ENCODE measurements at places on chromosomes 13 and 19.

DNA sequence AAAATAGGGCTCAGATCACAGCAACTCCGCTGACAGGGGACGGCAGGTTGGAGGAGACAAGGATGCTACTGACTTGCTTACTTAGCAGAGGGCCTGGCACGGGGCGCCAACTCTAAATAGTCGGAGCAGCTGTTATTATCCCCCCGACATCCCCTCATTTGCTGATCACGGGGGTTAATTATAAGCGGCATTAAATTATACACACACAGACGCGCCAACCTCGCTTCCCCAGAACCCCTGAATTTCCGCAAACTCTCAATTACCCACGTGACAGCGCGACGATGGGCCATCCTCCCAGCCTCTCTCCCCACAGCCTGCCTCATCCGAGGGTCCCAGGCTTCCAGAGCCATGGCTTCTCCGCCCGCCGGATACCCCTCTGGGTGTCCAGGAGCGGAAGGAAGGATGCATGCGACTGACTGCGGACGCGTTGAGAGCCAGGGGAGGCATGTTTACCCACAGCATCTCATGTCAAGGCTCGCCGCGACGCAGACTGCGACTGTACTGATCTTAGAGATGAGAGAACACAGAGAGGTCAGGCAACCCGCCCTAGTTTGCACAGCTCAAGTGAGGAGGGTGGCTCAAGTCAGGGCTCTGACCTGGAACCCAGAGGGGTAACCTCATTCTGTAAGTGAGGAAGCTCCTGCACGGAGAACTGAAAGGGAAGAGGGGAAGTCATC lies 5.7 kb downstream of the PTPRS start:
- no peak for DNase-seq

- DNase-seq = no peak
Measured at GRCh38 chr13:26497968-26498511, 59.4 kb upstream of the WASF3 start.

DNA sequence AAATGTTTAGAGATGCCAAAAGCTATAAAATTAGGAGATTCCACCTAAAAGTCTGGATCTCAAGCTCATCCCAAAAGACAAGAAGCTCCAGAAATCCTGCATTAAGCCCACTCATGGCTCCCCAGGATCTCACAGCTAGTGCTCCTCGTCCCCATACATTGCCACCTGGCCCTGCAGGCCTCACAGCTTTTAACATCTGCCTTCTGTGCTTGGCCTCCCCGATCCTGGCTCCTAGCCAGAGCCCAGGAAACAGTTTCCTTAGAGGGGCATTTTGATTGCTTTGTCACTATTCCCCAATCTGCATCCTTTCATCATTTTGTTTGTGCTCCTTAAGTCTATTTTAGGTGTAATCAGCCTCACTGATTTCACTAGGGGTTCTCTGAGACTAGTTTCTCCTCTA lies 14.5 kb upstream of the DCT start:
- DNase-seq = no peak

GRCh38 chr13:79631051-79631659 lies 150.2 kb downstream of the NDFIP2 start:
- DNase-seq = no peak

DNA sequence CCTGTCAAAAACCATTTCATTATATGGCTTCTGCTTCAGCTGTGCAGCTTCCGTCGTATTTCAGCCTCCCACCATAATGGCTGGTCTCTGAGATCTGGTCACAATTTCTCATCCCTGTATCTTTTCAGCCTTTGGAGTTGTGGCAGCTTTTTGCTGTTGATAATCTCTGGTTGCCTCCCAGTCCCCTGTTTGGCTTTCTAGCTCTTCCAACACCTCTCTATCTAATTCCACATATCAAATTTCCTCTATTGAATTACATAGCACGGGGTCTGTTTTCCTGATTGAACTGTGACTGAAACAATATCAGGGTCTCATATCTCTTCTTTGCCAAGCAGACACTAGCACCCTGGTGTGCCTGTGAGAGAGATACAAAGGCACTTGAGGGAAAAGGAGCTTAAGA lies 222.1 kb upstream of the OBI1 start:
- no peak for DNase-seq

DNA sequence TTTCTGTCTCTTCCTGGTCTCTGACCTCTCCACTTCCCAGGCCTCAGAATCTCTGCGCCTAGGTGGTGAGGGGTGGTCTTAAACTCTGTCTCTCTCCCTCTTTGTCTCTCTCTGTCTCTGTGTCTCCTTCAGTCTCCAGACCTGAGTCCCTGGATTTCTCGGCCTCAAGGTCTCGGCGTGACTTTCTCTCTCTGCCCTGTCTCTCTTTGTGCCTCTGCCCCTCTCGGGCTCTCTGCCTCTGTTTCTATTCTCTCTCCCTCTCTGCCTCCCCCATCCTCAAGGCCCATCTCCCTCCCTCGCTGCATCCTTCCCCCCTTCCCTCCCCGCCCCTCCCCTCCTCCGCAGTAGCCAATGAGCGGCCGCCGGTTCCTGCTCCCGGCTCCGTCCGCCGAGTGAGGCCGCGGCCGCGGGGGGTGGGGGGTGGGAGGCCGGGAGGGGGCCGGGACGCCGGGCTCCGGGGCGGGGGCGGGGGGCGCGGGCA lies at the start of gene CACNG7:
Gene CACNG7 (plus strand): TSS at position 344 of the 481 bp plus-strand sequence. CDS start 3,554 bp downstream, outside the sequence.
- DNase-seq = no peak

DNA sequence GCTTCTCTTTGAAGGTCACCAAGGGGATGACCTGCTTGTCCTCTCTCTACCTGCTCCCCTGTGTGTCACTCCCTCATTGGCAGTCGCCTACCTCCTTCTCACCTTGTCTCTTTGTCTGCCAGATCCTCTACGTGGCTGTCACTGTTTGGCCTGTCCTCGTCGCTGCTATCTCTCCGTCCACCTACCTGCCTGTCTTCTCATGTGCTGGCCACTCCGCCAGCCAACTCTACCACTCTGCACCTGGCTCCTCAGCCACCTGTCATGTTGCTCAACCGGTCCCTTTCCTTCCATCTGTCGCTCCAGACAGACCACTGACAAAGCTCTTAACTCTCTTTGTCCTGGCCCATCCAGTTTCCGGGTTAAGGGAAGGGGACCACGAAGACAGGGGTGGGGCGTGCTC lies at the start of gene KLK12:
Gene KLK12 (minus strand): TSS at position 299 of the 400 bp plus-strand sequence. CDS start 381 bp downstream, outside the sequence.
- DNase-seq = no peak

DNA sequence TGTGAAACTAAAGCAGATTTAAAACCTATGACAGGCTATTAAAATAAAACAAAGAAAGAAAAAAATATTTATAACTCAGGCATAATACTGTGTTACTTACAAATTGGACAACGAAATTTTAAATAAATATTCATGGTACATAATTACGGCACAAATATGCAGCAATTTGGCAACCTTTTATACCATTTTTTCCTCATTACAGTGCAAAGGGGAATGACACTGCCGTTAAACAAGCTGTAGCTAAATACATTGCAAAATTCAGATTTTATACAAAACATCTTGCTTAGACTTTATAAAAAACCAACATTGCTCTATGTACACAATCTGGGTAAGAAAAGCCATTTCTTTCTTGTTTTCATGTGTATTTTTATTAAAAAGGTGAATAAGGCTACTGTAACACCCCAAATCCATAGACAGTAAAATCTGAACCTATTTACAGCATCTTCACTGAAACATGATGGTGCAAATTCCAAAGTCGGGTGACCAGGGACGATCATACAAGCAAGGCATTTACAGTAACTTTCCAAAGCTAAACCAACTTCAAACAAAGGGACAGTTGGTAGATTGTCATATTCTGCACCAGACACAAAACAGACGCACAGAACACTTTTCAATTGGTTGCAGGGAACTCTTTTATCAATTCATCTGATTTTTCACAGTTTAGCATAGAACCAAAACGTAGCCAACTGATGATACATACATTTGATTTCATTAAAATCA lies 45.5 kb downstream of the EFNB2 start:
- no peak for DNase-seq

DNA sequence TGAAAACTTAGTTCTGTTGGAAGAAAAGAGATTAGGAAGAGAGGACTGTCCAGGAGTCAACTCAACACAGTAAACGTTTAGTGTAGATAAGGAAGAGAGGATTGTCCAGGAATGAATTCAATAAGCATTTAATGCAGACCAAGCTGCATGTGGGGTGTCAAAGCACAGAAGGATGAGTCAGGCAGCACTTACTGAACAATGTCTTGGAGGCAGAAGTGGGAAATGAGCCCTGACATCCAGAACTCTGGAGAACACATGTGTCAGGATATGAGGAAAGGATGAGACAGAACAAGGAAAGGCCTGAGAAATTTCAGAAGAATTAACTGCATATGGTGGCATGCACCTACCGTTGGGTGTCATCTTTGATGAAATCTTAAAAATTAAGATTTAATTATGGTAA lies 429.2 kb upstream of the HTR2A start:
- no peak for DNase-seq

DNA sequence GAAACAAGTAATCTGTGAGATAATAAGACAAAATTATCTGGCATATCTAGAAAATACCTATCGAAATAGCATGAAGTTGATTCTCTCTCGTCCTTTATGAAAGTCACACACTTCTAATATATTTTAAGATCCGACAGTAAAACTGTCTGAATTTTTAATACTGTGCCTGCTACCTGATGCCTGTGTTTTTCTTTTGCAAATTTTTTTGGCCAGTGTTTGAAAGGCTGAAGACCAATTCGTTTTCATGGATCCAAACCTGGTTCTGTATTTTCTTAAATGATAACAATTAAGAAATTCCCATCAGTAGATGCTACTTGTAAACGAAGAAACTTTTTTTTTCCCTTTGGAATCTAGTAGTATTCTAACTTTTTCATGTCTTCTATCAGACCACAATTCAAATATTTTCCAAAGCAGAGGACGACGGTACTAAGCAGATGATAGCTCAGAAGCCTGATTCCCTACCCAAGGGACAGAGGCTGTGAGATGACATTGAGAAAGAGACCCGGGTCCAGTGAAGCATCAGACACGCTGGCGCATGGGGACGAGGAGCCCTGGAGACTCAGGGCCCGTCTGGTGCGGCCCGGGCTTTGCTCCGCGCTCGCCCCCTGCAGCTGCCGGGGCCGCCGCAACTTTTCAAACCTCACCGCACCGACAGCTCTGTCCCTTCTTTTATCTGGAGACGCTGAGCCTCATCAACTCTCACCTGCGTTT lies 49.5 kb upstream of the PABPC3 start:
- DNase-seq = no peak

DNA sequence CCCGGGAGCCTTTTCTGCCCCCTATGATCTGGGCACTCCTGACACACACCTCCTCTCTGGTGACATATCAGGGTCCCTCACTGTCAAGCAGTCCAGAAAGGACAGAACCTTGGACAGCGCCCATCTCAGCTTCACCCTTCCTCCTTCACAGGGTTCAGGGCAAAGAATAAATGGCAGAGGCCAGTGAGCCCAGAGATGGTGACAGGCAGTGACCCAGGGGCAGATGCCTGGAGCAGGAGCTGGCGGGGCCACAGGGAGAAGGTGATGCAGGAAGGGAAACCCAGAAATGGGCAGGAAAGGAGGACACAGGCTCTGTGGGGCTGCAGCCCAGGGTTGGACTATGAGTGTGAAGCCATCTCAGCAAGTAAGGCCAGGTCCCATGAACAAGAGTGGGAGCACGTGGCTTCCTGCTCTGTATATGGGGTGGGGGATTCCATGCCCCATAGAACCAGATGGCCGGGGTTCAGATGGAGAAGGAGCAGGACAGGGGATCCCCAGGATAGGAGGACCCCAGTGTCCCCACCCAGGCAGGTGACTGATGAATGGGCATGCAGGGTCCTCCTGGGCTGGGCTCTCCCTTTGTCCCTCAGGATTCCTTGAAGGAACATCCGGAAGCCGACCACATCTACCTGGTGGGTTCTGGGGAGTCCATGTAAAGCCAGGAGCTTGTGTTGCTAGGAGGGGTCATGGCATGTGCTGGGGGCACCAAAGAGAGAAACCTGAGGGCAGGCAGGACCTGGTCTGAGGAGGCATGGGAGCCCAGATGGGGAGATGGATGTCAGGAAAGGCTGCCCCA lies 8.5 kb upstream of the CEACAM7 start:
- DNase-seq = no peak

DNA sequence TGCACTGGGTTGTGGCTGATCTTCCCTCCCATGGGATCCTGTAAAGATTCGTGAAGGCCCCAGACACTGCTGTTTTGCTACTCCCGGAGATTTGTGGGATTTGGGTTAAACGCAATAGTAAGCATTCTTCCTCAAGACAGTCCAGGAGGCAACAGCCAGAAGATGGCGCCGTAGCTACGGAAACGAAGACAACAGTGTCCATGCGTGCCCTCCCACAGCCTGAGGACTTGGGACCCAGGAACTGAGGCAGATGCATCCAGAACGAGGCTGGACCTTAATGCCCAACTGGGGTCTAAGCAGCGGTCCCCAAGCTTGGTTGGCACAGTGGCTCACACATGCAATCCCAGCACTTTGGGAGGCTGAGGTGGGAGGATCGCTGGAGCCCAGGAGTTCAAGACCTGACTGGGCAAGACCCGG lies 57.6 kb upstream of the ZNF507 start:
- DNase-seq = no peak

DNA sequence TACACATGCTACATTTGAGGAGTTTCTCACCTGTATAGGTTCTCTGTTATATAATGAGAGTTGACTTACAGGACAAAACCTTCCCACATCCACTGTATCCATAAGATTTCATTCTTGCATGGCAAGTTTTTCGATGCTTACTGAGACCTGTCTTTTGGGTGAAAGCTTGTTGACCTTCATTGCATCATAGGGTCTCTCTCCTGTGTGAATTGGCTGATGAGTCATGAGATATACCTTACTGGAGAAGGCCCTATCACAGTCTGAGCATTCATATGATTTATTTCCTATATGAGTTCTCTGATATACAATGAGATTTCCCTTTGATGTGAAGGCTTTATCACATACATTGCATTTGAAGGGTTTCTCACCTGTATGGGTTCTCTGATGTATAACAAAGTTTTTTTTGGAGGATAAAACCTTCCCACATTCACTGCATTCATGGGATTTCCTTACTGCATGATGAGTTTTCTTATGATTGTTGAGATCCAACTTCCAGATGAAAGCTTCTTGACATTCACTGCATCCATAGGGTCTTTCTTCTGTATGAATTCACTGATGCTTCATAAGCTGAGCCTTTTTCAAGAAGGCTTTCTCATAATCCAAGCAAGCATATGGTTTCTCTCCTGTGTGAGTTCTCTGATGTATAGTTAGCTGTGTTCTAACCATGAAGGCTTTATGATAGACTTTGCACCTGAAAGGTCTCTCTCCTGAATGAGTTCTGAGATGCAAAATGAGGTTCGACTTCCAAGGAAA lies 25.7 kb downstream of the ZNF577 start:
- DNase-seq = no peak

DNA sequence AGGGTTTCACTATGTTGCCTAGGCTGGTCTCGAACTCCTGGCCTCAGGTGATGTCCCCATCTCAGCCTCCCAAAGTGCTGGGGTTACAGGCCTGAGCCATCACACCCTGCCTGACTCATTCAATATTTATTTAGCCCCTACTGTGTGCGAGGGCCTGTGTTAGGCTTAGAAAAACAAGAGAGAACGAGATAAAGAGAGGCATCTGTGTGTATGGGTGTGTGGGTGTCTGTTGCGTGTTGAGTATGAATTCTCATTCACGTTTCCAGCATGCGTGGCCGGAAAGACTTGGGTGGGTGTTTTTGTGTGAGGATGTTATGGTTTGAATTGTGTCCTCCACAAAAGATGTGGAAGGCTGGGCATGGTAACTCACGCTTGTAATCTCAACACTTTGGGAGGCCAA lies 9.5 kb downstream of the GADD45B start:
- no peak for DNase-seq
